GM12891 (cell line): ENCODE measurements at places on chromosomes 2 and 18.

GRCh38 chr2:68765739-68766375, 31.2 kb downstream of the ARHGAP25 start:
- DNase-seq: no peak

DNA sequence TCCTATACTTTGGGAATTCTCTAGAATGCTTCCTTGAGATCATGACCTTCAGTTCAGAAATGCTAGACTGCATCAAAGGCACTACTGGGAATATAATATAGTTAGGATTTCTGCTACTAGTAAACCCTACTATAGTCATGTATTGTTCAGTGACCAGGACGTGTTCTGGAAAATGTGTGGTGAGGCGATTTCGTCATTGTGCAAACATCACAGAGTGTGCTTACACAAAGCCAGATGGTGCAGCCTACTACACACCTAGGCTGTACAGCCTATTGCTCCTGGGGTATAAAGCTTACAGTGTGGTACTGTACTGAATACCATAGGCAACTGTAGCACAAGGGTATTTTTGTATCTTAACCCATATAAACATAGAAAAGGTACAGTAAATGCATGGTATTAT, 13.0 kb downstream of the CXCR4 start:
- no peak for DNase-seq

DNA sequence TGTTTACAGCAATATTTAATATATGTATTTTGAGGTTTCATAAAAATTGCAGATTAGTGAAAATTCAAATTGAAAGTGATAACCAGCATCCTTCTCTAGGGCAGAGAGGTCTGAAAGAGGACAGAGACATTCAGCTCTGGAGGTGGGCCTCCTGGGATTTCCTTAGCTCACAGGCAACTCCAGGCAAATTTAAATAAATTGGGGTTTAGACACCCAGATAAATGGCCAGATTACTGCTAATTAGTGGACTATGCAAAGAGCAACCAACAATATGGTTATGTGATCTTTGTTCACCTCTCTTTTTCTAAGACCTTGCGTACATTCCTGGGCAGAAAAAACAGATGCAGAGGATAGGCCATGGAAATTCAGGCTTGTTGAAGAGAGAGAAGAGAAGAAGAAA, 1282.8 kb upstream of the ACVR2A start:
- DNase-seq: no peak

GRCh38 chr2:211204902-211205301, 648.5 kb downstream of the CPS1 start:
- DNase-seq: no peak

GRCh38 chr2:19774805-19775176, 127.0 kb downstream of the TTC32 start:
- no peak for DNase-seq

DNA sequence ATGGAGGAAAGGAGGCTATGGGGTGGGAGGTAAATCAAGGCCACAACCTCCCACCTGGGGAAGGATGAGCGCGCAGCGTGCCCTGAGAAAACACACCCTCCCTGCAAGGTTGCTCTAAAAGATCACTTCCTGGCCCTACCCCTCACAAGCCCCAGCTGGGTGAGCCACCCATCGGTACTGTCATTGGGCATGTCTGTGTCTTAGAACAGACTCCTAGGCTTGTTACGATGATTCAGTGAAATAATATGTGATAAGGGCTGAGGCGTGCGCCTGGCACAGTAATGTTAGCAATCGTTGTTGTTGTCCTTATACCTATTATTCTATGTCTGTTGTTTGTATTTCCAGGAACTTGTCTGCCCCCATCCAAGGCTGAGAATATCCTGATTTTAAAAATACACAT, 175.1 kb downstream of the ZFP36L2 start:
- DNase-seq: no peak

DNA sequence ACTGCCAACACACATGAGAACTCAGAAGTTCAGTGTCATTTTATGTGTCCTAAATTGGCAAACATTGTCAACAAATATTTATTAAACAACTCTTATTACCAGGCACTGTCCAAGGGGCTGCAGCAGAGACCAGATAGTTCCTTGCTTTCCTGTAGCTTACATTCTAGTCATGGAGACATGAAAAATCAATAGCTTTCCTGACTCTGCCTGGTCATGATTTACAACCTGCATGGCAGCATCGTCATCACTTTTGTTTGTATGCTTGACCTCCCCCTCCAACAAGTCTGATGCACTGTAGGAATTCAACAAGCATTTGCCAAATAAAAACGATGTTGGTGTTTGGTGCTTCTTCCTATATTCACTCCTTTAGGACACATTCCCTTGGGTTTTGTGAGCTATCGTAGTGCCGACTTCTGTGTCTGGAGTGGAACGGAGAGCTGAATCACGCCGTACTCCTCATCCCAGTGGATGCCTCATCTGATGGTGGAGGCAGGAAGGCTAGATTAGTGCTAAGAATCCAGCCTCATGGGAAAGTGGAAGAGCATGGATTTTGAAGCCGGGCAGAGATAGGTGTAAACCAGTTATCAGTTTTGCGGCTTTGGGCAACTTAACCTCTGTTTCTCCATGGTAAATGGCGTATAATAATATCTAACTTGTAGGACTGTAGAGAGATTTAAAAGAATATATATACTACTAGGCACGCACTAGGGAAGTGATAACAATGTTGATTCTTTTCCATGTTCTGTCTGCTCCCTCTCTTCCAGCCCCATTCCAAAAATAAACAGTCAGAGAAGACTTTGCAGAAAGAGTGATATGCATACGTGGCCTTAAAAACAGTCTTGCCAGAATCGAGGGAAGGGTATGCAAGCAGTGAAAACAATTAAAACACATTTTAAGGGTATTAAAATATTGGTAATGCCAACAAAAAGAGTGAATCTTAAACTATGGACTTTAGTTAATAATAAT, 120.5 kb upstream of the ZFP36L2 start:
- no peak for DNase-seq

DNA sequence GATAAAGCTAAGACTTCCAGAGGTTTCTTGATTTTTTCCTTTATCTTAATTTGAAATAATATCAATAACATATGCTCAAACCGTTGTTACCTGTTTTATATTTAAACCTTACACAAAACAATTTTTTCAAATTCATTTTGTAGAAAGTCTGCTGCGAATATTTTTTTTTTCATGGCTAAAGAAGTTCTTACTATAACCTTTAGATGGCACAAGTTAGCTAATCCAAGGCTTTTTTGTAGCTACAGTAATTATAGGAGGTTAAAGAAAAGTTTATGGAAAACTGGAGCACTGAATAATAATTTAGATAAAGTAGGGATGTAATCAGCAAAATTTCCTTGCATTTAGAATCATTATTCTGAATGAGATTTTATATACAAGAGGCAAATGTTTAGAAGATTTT, 78.0 kb upstream of the PNPT1 start:
- DNase-seq: no peak

GRCh38 chr18:71485611-71486010, 1058.5 kb downstream of the CBLN2 start:
- DNase-seq: no peak

DNA sequence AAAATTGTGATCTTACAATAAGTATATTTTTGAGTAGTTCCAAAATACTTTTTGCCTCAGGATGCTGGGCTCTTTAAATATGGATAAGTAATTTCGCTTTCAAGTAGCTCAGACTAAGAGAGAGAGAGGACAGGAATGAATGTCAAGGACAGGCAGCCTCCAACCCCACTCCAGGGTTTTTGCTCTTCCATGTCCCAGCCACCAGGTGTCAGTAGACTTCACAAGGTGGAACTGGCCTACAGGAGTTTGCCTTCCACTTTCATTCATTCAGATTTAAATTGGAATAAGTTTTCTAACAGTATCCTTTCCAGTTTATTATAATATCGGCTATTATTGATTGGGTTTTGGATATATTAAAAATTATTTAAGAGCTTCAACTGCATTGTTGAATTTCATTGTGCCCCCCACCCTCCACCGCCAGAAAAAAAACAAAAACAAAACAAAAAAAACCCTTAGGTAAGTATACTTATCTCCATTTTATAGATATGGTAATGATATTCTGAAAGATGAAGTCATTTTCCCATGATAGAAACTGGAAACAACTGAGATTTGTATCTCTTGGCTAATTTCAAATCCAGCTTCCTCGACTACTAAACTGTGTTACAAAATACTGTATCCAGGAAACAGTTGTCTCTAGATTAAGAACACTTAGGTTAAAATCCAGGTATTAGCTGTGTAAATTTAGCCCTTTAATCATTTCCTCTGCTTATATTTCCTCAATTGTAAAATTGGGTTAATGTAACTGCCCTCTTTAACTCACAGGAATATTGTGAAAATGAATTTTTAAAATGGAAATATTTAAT, 793.1 kb downstream of the ERBB4 start:
- DNase-seq: peak; percentile 33

- no peak for DNase-seq
Measured at GRCh38 chr2:84896567-84896966, 8.9 kb upstream of the TMSB10 start.

DNA sequence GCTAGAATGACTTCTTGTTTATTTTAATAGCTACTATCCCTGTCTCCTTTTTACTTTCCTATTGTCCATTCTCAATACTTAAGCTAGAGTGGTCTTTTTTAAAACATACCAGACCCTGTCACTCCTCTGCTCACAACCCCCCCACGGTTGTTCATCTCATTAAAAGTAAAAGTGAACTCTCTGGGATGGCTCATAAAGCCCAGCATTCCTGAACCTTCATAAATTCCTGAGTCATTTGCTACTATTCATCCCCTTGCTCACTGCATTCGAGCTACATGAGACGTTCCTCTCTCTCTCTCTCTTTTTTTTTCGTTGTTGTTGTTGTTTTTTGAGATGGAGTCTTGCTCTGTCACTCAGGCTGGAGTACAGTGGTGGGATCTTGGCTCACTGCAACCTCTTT, 148.7 kb upstream of the DSEL start:
- DNase-seq: no peak

DNA sequence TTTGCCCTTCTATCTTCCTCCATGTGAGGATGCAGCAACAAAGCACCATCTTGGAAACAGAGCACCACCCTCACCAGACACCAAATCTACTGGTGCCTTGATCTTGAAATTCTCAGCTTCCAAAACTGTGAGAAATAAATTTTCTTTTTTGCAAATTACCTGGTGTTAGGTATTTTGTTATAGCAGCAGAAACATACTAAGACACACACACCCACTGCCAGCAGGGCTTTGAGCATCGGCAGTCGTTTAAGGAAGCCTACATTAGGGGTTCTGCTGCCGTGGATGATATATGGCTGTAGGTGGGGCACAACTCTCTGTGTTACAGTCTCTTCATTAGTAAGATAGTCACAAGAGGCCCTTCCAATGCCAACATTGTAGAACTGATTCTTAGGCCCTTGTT, 20.7 kb upstream of the MFSD6 start:
- no peak for DNase-seq

- no peak for DNase-seq
Measured at GRCh38 chr2:133884739-133885381, 316.6 kb upstream of the NCKAP5 start.

GRCh38 chr18:74097803-74098202, 49.8 kb downstream of the FBXO15 start:
- no peak for DNase-seq

DNA sequence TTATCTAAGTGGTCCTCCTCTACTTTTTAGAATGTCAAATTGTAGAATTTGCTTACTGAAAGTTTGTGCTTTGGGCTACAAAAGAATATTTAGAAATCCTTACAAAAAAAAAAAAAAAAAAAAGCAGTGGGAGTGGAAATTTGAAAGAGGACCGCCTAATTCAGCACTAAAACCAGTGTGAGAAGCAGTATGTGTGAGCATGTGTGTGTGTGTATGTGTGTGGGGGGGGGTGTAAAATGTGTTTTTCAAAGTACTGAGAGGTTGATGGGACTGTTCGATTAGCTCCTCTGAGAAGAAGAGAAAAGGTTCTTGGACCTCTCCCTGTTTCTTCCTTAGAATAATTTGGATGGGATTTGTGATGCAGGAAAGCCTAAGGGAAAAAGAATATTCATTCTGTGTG, at the start of gene VIT:
TSS of gene VIT (plus strand) at position 175 of the 400 bp plus-strand sequence. CDS start 19,664 bp downstream, outside the sequence.
- no peak for DNase-seq

DNA sequence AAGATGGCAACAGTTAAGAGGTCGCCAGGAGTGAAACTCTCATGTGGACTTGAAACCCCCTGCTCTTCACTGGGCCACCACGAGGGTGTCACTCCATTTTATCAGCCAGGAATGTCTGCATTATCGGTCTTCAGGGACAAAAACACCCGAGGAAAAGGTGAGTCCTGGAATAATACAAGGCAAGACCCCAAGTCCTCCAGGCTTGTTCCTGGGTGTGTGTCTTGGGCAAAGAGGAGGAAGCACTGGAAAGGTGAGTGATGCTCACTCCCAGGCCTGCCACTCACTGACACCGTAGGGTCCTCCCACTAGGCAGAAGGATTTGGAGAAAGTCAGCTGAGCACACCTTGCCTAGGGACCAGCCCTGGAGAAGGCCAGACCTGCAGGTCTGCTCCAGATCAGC, 86.9 kb downstream of the LOXHD1 start:
- no peak for DNase-seq

GRCh38 chr2:112884869-112885505, 26.0 kb upstream of the IL37 start:
- peak; percentile 54 for DNase-seq

- DNase-seq: no peak
Measured at GRCh38 chr2:106342831-106343251, 125.4 kb downstream of the RGPD3 start.

GRCh38 chr2:11408959-11409571, 56.9 kb downstream of the E2F6 start:
- no peak for DNase-seq

GRCh38 chr2:46778511-46778910, 137.1 kb downstream of the MCFD2 start:
- DNase-seq: no peak
